Neuronal stem cell (in vitro differentiated cells): ENCODE measurements at places on chromosomes 7 and 10.

- H3K27ac ChIP-seq: no peak overlapping the region
- H3K36me3 ChIP-seq: no peaks in the 10 kb centered on the region
- DNase-seq: no peak
- H3K4me3 ChIP-seq: no peak overlapping the region
- H3K4me1 ChIP-seq: peaks cover 3% of the 10 kb centered on the region
Observed at GRCh38 chr10:86018735-86019058, 347.9 kb downstream of the GRID1 start.

- no peaks in the 10 kb centered on the region for H3K27me3 ChIP-seq
- no peaks in the 10 kb centered on the region for H3K36me3 ChIP-seq
- DNase-seq: no peak
- peaks cover 30% of the 10 kb centered on the region for H3K4me1 ChIP-seq
- H3K27ac ChIP-seq: no peak overlapping the region
Observed at GRCh38 chr10:86961481-86962091, 3.2 kb downstream of the SNCG start.

GRCh38 chr7:92793656-92794205 is 42.6 kb downstream of the CDK6 start:
- no peaks in the 10 kb centered on the region for H3K27me3 ChIP-seq
- H3K4me1 ChIP-seq: no peaks in the 10 kb centered on the region
- H3K4me3 ChIP-seq: no peak overlapping the region
- H3K36me3 ChIP-seq: no peaks in the 10 kb centered on the region

DNA sequence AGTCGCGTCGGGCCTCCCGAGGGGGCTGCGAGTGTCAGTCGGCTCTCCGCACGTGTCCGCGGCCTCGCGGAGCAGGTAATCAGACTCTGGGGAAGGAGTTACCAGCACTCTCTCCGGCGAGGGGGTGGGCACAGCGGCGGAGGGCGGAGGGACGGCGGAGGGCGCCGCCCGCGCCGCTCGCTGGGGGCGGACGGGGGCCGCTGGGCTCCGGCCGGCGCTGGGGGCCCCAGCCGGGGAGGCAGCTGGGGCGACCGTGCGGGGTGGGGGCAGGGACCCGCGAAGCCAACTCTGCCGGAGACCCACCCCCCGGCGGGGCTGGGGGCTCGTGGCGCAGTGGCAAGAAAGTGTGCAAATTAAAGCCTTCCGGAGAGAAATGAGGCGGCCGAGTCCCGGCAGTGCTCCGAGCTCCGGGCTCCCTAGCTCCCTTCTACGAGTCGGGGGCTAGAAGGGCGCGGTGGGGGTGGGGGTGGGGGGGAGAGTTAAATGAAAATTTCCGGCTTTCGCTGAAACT is at the start of gene CDK6:
Gene CDK6 (minus strand): TSS at position 85 of the 511 bp plus-strand sequence. CDS start 3,250 bp downstream, outside the sequence.
- H3K4me3 ChIP-seq: peak within 1 kb of the TSS; percentile 72
- no peak within 1 kb of the TSS for H3K27ac ChIP-seq
- H3K4me1 ChIP-seq: peaks cover 8% of the 10 kb centered on the region
- peaks cover 10% of the 10 kb centered on the region for H3K36me3 ChIP-seq
- peak; percentile 29 for DNase-seq

DNA sequence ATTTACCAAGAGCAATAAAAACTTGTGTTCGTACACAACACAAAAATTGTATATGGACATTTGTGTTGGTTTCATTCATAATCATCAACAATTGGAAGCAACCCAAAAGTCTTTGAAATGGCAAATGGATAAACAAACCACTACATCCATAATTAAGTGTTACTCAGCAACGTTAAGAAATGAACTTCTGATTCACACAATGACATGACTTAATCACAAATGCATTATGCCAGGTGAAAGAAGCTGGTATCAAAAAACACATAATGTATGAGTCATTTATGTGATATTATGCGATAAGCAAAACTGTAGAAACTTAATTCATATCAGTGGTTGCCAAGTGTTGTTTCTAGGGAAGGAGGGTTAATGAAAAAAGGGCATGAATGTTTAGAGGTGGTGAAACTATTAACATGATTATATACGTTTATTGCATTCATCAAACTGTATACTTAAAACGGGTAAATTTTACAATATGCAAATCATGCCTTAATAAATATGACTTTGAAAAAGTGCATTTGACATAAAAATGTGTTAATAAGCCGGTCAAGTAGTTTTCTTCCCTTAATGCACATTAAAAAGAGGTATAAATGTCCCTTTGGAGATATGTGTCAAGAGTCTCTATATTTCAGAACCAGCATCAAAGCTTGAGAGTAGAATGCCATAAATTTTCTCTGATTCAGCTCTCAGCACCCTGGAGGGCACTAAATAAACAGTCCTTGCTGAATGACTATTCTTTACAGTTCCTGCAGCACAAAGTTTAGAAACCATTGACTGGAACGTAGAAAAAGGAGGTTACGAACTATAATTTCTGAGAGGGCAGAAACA is 84.8 kb upstream of the GRM3 start:
- H3K27me3 ChIP-seq: no peaks in the 10 kb centered on the region
- no peak for DNase-seq
- no peaks in the 10 kb centered on the region for H3K36me3 ChIP-seq
- H3K4me1 ChIP-seq: no peaks in the 10 kb centered on the region
- no peak overlapping the region for H3K27ac ChIP-seq

DNA sequence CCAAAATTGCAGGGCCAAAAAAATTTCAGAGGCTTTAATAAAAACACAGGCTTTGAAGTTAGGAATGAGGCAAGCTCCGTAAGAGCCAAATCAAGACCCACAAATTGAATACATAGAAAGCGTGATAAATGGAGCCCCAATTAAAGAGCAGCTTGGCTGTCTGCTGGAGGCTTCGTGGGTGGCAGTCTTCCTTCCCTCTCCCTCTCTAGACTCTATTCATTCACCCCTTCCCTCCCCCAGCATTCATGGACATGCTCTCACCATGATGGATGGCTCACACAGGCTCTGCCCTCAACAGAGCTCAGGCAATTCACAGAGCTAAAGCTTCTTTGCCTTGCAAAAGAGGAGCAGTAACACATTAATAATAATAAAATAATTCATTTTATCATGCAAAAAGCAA is 214.1 kb downstream of the HERPUD2 start:
- no peaks in the 10 kb centered on the region for H3K4me1 ChIP-seq
- H3K36me3 ChIP-seq: no peaks in the 10 kb centered on the region
- no peaks in the 10 kb centered on the region for H3K27me3 ChIP-seq
- no peak overlapping the region for H3K4me3 ChIP-seq
- no peak for DNase-seq
- no peak overlapping the region for H3K27ac ChIP-seq

DNA sequence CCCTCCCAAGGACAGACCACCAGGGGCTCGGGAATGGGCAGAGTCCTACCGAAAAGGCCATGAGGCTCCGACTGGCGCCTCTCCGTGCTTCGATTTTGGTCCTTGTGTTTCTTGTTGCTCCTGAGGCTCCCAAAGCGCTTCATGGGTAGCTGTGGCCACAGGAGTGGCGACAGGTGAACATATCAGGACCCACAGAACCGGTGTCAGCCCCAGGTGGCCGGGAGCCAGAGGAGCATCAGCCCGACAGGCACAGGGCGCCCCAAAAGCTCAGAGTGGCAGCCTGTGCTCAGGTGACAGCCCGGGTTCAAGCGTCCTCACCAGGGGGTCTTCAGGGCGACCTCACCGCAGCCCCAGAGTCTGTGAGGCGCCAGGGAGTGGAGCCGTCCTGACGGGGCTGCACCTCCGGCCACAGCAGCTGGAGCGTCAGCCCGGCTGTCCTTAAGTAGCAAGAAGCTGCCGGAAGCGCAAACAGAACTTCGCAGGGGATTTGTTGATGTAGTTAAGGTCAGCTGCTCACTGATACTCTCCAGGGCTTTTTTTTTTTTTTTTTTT is 141.0 kb downstream of the PRKAG2 start:
- H3K36me3 ChIP-seq: no peaks in the 10 kb centered on the region
- peak overlapping the region; percentile 45 for H3K4me3 ChIP-seq
- no peak overlapping the region for H3K27ac ChIP-seq

- no peak for DNase-seq
- no peaks in the 10 kb centered on the region for H3K27me3 ChIP-seq
- no peak overlapping the region for H3K4me3 ChIP-seq
Observed at GRCh38 chr10:13672548-13672947, 85.8 kb downstream of the PRPF18 start.

DNA sequence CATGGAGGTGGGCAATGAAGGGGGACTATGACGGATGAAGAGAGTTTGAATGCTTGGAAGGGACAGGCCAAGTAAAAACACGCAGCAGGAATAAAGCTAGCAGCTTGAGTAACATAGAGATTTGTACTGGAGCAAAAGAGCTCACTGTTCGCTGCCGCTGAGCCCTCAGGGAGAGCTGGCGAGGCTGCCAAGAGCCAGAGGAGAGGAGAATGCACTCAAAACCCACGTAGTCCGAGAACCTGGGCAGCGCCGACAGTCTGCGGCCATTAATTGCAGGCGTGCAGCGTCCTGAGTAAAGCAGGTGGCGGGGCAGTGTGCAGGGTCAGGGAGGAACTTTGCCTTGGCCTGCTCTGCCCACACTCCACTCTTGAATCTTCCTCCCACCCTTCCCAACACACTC is 68.2 kb downstream of the SLC37A3 start:
- DNase-seq: no peak
- no peak overlapping the region for H3K27ac ChIP-seq
- H3K4me1 ChIP-seq: no peaks in the 10 kb centered on the region
- no peaks in the 10 kb centered on the region for H3K27me3 ChIP-seq
- peaks cover 6% of the 10 kb centered on the region for H3K36me3 ChIP-seq

DNA sequence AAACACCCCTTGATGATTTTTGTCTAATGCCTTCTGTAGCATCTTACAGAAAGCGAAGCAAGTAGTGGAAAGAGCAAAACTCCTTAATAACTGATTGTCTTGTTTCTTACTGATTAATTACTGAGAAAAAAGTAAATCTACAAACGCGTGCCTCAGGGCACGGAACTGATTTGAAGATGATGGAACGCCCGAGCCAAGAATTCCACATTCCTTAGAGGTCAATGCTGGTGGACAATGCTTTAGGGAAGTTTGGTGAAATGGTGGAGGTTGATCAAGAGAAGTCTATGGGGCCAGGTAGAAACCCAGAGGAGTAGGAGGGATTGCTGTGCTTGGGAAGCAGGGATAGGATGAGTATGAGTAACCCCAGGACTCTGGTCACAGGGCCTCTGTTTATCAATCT is 5.0 kb upstream of the SORBS1 start:
- H3K4me1 ChIP-seq: no peaks in the 10 kb centered on the region
- H3K4me3 ChIP-seq: no peak overlapping the region
- no peaks in the 10 kb centered on the region for H3K36me3 ChIP-seq
- no peak overlapping the region for H3K27ac ChIP-seq

- H3K27me3 ChIP-seq: no peaks in the 10 kb centered on the region
- no peak for DNase-seq
- H3K4me1 ChIP-seq: no peaks in the 10 kb centered on the region
- H3K4me3 ChIP-seq: no peak overlapping the region
Observed at GRCh38 chr7:45446195-45446944, 127.8 kb upstream of the ADCY1 start.

GRCh38 chr7:157003756-157004520 is 6.5 kb downstream of the MNX1 start:
- peaks cover 97% of the 10 kb centered on the region for H3K27me3 ChIP-seq
- H3K4me1 ChIP-seq: peaks cover 13% of the 10 kb centered on the region
- no peak overlapping the region for H3K27ac ChIP-seq
- no peak overlapping the region for H3K4me3 ChIP-seq

DNA sequence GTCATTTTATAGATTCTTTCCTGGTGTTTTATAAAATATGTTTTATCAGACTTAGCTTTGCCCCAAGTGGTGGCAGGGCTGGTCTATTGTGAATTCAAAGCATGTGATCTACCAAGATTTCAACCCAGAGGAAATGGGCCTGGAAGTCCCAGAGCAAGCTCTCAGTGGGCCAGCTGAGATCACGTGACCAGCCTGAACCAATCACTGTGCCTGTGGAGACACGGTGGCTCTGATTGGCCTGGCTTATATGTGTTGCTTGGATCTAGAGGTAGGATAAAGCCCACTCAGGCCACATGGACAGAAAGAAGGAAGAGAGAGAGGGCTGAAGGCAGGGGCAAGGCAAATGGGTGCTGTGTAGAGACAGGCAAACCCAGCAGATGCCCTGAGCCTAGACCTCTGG is 65.5 kb upstream of the GATA3 start:
- H3K27me3 ChIP-seq: no peaks in the 10 kb centered on the region
- H3K27ac ChIP-seq: no peak overlapping the region
- H3K4me3 ChIP-seq: no peak overlapping the region
- no peak for DNase-seq

- H3K27me3 ChIP-seq: no peaks in the 10 kb centered on the region
- DNase-seq: no peak
- no peak overlapping the region for H3K4me3 ChIP-seq
Observed at GRCh38 chr7:39686261-39686924, 63.0 kb downstream of the RALA start.

GRCh38 chr10:130387936-130388580 is 251.9 kb downstream of the GLRX3 start:
- no peak overlapping the region for H3K4me3 ChIP-seq
- H3K4me1 ChIP-seq: no peaks in the 10 kb centered on the region
- H3K27me3 ChIP-seq: no peaks in the 10 kb centered on the region
- H3K27ac ChIP-seq: no peak overlapping the region
- no peaks in the 10 kb centered on the region for H3K36me3 ChIP-seq

DNA sequence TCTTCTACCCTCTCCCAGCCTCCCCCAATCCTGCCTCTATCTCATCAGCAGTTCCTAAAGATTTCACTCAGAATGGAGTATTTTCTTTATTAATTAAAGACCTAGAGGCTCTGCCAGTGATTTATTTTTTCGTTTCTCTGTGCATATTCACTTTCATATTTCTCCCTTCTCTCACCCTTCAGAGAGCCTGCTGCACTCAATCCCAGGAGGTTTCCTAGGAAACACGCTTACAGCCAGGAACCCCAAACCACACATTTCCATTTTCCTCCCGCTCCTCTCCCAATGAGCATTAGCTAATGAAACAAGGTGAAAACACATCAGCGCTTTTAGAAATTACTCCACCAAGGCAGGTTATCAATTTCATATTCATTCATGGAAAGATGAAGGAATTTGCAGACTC is 180.2 kb downstream of the FRMD4A start:
- no peaks in the 10 kb centered on the region for H3K36me3 ChIP-seq
- H3K27me3 ChIP-seq: no peaks in the 10 kb centered on the region
- no peak overlapping the region for H3K27ac ChIP-seq

DNA sequence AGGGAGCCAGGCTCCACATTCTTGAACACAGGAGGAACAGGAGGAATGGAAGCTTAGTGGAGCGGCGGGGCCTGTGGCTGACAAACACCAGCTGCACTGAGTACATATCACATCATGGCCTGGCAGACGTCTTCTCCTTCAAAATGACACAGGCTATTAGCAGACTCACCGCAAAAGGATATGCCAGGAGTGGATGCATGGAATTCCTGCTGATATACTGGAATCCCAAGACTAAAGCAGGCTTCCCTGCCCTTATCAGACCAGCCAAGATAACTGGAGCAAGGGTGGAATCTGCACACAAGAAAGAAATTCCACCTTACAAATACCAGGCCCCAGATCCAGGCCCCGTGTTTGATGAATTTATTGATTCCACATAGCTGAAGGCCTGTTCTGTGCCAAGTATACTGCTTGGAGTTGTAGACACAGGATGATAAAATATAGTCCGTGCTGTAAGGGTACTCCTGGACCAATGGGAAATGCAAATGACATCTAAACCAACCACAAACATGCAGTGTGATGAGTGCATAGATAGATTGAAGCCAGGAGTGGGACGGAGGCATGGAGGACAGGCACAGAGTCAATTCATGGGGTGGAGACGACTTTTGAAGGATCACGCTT is 480.5 kb upstream of the ZMIZ1 start:
- no peaks in the 10 kb centered on the region for H3K36me3 ChIP-seq
- no peak overlapping the region for H3K27ac ChIP-seq
- H3K4me3 ChIP-seq: no peak overlapping the region
- peaks cover 10% of the 10 kb centered on the region for H3K4me1 ChIP-seq
- no peak for DNase-seq
- H3K27me3 ChIP-seq: no peaks in the 10 kb centered on the region
